ENCODE measurements at places on chromosomes 3 and 15. TPM values are rescaled to one million over a fixed set of nuclear protein-coding genes. Genes with fewer than 3 reads are reported as not detected.

Gene GOLGA6D
- total RNA-seq: 0.18 TPM

DNA sequence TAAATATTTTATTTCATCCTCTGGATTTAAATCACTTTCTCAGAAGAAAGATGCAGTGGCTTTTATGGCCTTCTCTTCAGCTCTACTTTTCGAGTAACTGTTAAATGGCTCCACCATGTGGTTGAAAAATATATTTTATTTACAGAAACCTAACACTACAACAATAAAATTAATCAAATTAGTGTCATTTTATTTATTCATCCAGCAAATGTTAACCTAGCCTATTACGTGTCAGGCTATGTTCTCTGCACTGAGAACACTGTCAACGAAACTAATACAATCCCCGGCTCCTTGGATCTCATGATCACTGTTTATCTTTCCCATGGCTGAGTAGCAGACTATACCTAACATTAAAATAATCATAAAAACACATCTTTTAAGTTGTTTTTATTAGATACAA is 148.0 kb upstream of the OSTN start:
- no peak for DNase-seq
- H3K4me1 ChIP-seq: peaks cover 3% of the 10 kb centered on the region
- no peaks in the 10 kb centered on the region for H3K36me3 ChIP-seq
- H3K4me3 ChIP-seq: no peak overlapping the region
- H3K27ac ChIP-seq: no peak overlapping the region
- peaks cover 3% of the 10 kb centered on the region for H3K27me3 ChIP-seq

Gene PPP1R14D
- total RNA-seq: 1.7 TPM

Gene GPR62
- total RNA-seq: 0.36 TPM

- H3K27ac ChIP-seq: no peak overlapping the region
- no peak overlapping the region for H3K4me3 ChIP-seq
- peaks cover under 1% of the 10 kb centered on the region for H3K4me1 ChIP-seq
- no peak for DNase-seq
- no peaks in the 10 kb centered on the region for H3K27me3 ChIP-seq
These were observed 24.7 kb downstream of the MYO5A start for GRCh38 chr15:52503788-52504496.

Gene BUB1B
- 38.2 TPM for total RNA-seq

GRCh38 chr3:125045965-125046364 is 9.8 kb downstream of the HEG1 start:
- DNase-seq: no peak
- no peak overlapping the region for H3K4me3 ChIP-seq
- peaks cover 17% of the 10 kb centered on the region for H3K27me3 ChIP-seq

GRCh38 chr15:38748710-38749109 is 184.1 kb upstream of the RASGRP1 start:
- DNase-seq: no peak
- peaks cover 4% of the 10 kb centered on the region for H3K27me3 ChIP-seq
- no peaks in the 10 kb centered on the region for H3K36me3 ChIP-seq
- H3K4me3 ChIP-seq: no peak overlapping the region
- no peak overlapping the region for H3K27ac ChIP-seq
- H3K4me1 ChIP-seq: no peaks in the 10 kb centered on the region

Gene ADGRG7
- total RNA-seq: not detected

Gene LDHAL6B
- total RNA-seq: not detected

Measured in mesothelial cell of epicardium (in vitro differentiated cells).